ENCODE measurements at places on chromosomes 11 and 22.
A peak's percentile ranks its signal among the peaks of the same experiment; 100 is the strongest.

- DNase-seq = peak; percentile 74
These were observed 648 bp downstream of the FOSL1 start for GRCh38 chr11:65899356-65900124.

DNA sequence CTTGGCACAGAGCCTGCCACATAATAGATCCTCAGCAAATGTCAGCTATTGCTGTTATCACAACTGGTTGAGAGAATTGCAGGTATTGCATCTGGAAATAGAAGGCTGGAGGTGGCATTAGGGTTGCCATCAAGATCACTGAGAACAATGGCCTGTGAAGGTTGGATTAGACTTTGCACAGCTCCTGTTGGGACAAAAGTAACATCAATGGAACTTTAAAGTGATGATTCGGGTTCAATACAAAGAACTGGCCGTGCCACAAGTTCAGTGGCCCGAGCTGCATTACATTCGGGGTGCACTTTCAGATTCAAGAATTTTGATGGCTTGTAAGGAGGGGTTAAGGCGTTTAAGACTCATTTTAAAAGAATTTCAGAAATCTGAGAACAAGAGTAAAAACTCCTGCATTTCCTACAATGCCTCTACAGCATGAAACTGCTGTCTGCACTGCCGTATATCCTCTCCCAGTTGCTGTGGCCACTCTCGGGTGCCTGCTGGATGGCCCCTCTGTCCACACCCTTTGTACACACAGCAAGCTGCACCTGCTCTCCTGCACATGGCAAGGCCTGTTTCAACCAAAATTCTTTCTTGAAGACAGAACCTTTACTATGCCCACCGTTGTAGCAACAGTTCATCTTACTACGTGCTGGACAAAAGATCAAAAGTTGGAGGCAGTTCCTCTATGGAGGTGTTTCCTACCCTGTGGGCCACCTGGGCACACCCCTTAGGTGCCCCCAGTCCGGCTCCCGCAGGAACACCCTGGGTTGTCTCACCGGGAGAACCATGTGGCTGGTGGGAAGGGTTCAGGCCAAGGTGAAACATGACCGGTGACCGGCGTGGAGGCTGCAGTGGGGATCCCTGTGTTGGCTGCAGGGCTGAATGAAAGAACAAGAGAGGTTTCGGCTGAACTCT lies 17.5 kb upstream of the SHANK2 start:
- DNase-seq = no peak

DNA sequence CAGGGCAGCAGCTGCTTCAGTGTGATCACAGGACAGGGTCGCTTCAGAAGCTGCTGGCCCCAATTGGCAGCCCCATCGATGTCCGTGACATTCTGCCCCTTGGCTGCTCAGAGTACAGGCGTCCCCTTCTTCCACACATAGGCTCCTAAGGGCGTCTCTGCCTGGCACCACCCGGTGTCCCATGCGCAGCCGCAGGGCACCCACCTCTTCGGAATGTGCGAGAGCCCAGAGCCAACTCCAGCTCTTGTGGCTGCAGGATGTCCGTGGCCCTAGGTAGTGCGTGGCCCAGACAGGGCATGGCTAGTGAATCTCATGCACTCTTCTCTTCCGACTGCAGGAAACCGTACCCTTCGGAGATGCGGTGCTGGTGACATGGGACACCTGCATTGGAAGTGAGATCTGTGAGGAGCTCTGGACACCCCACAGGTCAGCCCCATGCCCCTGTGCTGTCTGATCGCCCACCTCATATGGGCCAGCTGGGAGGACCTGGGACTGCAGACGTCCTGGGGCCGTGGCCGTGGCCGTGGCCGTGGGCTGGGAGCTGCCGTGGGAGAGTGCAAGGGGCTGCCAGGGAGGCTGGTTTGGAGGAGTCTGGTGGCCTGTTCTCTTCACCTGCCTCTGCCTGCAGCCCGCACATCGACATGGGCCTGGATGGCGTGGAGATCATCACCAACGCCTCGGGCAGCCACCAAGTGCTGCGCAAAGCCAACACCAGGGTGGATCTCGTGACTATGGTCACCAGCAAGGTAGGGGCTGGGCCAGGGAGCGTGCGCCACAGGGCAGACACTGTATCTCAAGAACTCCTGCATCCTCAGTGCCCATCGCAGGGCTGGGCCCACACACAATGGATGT lies 20.2 kb downstream of the NADSYN1 start:
- no peak for DNase-seq

- DNase-seq = no peak
These were observed 299.9 kb upstream of the ANO5 start for GRCh38 chr11:21892736-21893564.

DNA sequence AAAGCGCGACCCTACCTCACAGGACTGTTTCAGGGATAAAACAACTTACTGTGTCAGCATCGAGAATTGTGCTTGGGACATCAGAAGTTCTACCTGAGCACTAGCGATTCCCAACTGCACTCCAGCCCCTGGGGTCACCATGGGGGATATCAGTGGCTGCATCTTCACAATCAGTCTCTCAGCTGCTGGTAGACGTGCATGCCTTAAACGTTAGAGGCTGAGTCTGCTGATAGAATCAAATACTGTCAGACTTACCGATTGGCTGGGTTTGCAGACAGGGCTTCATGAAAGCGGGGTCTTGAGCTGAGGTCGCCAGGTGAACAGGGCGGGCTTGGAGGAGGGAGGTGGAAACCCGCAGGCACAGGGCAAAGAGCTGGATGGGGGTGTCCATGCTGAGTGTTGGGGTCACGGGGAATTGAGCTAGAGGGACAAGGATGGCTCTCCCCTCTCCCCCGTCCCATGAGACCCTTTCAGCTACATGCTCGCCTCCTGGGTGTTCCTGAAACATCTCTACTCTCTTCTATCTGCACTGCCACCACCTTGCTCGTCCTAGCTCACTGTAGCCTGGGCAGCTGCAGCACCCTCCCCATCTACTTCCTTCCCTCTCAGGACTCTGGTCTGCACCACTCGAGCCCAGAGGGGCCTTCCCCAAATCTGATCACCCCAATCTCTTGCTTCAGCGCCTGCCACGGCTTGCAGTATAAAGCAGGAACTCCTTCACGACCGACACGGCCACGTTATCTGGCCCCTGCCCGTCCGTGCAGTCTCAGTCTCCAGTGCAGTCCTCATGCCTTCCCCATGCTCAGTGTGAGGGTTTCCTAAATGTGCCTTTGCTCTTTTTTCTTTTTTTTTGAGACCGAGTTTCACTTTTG lies 43.5 kb downstream of the ST14 start:
- DNase-seq = peak; percentile 12

DNA sequence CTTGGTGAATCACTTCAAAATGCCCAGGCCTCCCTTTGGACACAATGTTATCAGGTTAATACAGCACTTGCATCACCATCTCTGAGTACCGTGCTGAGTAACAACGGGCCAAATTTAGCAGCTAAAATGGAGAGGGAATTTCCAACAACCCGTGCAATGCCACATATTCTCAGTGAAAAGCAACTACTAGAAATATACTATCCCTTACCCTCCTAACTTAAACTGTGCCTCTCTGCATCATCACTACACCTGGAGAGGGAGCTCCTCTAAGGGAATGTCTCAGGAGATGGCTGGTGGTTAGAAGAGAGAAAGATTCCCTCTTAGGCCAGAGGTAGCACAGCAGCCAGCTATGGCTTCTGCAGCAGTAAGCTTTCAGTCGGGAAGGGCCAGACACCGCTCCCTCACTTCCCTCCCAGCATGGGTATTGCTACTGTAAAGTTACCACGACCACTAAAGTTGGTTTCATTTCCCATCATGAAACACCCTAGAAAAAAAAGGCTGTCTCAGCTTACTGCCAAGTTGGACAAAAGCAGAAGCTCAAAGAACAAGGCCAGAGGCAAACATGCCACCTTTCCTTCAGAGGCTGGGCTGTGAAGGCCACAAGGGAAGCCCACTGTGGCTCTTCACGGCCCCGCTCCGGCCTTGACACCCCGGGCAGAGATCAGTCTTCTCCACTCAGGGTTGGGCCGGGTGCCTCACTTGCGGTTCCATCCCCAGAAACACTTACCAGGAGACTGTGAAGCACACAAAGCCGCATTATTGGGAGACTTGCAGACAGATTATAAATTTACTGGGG lies 3.9 kb downstream of the MAML2 start:
- DNase-seq = peak; percentile 56

- DNase-seq = no peak
These were observed 131.8 kb downstream of the TRIM44 start for GRCh38 chr11:35794333-35794732.

GRCh38 chr22:21074102-21074715 lies 28.5 kb downstream of the LRRC74B start:
- DNase-seq = no peak

DNA sequence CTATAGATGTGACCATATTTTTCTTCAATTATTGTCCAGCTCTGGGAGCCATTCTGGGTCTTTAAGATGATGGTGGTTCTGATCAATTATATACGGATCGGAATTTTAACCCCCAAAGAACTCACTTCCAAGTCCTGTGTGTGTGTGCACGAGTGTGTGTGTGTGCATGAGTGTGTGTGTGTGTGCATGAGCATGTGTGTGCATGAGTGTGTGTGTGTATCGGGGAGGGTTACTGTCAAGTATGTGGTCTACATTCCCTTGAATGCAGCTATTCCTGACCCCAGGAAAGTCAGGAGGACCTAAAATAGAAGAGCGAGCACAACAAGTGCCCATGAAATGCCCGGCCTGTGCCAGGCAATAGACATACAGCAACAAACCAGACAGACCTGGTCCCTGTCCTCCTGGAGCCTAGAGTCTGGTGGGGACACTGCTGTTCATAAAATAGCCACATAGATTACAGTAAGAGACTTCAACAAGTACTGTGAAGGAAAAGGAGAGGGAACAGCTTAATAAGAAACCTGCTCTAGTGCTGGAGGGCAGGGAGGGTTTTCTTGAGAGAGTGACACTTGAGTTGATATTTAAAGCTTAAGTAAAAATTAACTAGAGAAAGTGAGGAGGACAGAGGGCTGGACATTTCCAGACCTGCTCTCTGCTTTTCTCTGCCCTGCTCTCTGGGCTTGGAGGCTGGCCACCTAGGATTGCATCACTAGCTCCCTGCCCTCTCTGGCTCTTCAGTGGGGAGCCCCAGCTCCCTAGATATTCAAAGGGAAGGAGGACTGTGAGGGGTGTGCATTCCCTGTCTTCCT lies 66.1 kb upstream of the SPON1 start:
- no peak for DNase-seq

DNA sequence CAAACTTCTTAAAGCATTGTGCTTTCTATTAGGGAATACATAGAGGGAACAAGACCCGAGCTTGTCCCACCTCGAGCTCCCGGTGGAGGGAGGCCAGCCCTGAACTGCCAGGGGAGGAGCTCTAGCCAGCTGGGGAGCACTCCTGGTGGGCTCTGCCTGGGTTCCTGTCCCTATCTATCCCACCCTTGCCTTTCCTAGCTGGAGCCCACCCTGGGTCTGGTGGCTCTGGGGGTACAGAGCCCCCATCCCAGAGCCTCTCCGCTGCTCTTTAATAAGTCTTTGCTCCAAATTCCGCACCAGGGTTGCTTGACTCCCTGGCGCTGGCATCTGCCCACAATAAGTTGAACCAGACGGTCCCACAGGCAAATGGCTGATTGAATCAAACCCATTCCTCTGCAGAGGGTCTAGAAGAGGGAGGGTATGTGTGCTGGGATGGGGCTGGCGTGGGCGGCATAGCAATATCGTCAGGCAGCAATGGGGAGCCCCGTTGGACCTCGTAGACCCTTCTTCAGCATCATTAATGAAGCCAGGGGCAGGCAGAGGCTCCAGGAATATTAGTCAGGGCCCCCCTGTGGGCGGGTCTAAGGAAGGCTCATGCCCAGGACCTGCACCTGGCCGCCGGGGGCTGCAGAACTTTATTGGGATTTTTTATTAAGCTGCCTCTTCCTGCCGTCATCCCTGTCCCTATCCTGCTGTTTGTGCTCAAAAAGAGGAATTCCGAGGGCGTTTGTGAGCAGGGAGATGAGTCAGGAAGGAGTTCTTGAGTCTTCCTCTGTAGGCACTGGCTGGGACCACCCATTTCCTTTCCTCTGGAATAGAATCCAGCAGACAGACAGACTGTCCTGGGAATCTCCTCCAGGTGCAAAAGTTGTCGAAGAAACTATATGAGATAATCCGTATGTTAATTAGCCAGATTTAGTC lies 38.5 kb upstream of the RIC3 start:
- no peak for DNase-seq

DNA sequence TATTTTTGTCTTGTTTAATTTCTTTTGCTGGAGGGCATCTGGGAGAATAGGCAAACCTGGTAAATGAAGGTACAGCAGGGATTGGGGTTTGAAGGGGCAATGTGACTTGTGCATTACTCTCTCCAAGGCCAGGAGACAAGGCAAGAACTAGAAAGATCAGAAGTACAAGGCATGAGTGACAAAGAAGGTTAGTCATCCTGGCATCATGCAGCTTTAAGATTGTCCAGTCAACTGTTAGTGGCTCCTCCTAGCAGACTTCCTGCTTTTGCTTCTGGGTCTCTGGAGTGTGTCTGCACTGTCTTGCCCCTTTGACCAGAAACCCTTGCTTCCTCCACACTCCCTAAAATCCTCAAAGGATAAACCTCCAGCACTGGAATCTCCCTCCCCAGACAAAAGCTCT lies 27.2 kb upstream of the GLYATL1 start:
- no peak for DNase-seq

- peak; percentile 67 for DNase-seq
These were observed 7.0 kb upstream of the SH3BP1 start for GRCh38 chr22:37632174-37633088.

Measured in GM20000 (cell line).